CD4-positive, alpha-beta T cell treated with Interleukin-17A for 1 hour (primary cell): ENCODE measurements at places on chromosomes 2 and 18.

DNA sequence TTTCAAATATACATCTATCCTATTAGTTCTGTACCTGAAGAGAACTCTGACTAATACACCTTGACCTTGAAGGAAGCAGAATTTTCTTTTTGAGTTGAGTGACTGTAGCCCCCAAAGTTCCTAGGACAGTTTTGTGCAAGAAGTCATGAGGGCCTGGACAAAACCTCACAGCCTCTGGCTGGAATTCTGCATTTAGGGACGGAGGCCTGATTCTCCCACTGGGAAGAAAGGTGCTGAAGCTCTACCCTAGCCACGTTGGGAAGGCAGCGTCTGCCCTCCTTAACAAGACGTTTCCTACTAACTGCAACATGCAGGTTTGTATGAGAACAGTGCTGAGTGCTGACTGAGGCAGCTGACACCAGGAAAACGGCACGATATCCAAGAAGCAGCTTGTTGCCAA is 74.4 kb upstream of the ZCCHC2 start:
- no peak for DNase-seq

DNA sequence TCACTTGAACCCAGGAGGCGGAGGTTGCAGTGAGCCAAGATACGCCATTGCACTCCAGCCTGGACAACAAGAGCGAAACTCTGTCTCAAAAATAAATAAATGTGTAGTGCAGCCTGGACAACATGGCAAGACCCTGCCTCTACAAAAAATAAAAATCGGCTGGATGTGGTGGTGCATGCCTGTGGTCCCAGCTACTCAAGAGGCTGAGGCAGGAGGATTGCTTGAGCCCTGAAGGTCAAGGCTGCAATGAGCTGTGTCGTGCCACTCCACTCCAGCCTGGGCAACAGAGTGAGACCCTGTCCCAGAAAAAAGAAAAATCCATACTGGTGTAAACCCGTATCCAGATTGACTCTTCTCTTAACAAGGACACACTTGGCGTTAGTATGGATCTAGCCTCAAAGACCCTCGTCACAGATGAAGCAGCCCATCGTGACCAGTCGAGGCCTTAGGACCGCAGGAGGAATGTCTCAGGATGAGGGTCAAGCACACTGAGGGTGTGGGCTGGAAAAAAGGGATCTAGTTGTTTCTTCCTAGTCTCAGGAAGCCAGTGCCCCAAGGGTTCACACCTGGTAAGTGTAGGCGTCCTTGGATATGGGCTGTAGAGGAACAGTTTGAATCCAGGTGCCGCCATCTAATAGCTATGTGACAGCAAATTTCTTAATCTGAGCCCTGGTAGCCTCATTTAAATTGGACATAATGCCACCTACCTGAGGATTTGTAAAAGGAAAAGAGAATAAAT is 4.0 kb upstream of the GPBAR1 start:
- DNase-seq: no peak

- no peak for DNase-seq
These were observed 84.3 kb downstream of the COPS8 start for GRCh38 chr2:237170020-237170419.

DNA sequence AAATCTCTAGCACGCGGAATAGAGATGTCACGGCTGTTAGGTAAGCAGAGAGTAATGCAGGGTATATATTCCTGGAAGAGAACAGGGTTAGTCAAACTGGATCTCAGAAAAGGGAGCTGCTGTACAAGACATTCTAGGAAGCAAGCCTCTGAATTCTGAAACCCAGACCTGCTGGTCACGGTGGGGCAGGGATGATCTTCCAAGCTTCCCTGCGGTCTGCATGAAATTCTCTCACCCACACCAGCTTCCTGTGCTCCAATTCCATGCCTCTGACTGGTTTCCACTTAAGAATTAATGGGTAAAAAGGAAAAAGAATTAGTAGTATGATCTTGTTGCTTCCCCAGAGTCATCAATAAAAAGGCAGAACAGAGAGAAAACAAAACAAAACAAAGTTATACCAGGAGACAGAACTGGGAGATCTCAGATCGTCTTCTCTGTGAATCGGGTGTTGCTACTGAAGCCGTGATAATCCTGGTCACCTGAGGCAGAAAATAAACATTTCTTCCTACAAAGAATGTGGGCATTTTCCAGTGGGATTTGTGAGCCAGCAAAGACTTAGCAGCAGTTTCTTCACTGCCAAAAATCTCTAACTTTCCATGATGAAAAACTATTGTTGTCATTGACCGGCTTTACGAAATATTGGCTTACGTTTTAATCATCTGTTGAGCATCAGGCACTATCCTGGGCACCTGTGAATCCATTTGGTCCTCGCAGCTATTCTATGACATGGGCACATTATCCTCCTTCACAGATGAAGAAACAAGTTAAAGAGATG is 5.3 kb upstream of the CYP27C1 start:
- no peak for DNase-seq

DNA sequence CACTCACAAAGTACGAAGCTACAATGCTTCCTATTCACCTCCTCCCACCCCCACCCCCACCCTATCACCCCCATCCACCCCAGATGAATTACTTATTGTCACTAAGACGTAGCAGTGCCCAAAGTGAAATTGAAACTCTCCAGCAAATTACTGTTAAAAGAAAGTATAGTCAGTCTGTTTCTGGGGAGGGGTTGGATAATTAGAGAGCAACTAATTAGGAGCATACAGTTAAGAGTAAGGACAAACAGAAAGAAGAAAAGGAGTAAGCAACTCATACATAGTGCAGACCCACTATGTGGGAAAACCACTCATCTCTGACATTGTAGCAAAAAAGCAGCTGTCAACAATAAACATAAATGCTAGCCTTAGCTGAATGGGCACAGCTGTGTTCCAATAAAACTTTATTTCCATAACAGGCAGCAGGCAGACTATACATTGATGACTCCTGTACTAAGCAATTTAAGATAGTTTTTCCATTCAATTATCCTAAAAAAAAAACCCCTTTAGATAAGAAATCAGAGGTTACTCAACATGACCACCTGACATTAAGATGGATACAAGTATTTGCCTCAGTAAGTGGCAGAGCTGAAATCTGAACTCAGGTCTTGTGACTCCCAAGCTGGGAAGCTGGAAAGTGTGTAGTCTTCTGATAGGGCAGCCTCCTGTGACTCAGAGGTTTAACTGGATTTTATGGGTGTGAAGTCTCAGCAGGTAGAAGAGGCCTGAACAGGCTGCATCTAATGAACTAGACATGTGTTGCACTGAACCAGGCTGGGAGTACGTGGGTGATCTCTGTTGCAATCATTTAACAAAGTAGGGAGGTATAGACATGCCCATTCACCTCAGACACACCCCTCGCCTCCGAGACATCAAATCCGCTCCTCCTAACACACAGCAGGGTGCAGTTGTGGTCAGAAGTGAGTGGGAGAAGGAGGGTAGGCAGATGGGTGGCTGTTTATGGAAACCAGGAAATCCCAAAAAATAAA is 171.8 kb upstream of the KLF7 start:
- peak; percentile 50 for DNase-seq

DNA sequence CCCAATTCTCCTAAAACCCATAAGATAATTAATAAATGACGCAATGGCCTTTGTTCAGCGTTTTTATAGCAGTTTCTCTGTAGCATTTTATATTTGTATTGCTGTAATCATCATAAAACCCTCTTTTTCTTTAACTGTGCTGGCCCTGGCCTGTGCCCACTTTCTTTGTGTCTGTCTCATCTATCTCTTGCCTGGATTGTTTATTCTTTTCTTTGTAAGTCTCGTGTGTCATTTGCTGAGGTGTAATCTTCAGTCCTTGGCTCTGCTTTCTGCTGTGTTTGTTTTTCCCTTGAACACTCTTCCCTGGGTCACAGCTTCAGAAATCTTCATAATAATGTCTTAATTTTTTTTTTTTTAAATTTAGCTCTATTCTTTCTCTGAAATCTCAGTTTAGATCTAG is 525.8 kb upstream of the LINC00305 start:
- no peak for DNase-seq

GRCh38 chr2:129488376-129488775 is 491.1 kb upstream of the RAB6C start:
- no peak for DNase-seq

- no peak for DNase-seq
These were observed 436.7 kb downstream of the ZEB2 start for GRCh38 chr2:144083211-144083610.

- DNase-seq: no peak
These were observed 60.4 kb downstream of the BIN1 start for GRCh38 chr2:127046579-127046978.

DNA sequence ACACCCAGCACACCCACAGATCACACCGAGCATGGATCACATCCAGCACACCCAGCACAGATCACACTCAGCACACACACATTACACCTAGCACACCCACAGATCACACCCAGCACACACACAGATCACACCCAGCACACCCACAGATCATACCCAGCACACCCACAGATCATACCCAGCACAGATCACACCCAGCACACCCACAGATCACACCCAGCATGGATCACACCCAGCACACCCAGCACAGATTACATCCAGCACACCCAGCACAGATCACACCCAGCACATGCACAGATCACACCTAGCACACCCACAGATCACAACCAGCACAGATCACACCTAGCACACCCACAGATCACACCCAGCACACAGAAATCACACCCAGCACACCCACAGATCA is 118.6 kb downstream of the DYSF start:
- no peak for DNase-seq

DNA sequence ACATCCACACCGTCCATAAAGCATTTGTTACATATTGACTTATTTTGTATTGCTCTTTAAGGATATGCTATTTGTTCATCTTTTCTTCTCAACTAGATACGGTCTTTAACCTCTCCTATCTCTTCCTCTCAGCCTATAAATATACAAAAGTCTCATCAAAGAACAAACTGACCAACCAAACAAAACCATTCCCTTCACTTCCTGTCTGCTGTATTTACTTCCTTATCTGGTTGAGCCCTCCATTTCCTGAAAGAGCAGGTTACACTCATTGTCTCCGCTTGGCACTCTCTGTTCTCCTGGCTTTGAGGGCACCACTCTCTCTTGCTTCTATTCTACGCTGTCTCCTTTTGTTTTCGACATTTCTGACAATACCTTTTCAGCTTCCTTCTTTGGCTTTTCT is 431.9 kb upstream of the TCF4 start:
- DNase-seq: no peak

DNA sequence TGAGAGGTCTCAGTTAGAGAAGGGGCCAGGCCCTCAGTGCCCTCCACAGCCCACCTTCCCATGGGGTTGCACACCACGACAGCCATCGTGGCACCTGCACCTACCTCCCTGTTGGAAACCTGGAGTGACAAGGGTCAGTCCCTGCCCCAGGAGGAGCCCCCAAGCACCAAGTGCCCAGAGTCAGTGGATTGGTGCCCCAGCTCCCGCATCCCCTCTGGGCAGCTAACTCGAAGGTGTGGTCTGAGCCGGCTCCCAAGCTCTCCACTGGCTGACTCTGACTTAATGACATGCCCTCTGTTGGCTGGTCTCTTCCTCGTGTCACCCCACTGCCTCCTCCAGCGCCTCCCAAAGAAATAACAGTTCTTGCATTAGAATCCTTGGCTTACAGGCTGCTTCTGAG is 116.4 kb downstream of the NDUFA10 start:
- no peak for DNase-seq

- no peak for DNase-seq
These were observed 11.5 kb downstream of the GNLY start for GRCh38 chr2:85705680-85706039.

DNA sequence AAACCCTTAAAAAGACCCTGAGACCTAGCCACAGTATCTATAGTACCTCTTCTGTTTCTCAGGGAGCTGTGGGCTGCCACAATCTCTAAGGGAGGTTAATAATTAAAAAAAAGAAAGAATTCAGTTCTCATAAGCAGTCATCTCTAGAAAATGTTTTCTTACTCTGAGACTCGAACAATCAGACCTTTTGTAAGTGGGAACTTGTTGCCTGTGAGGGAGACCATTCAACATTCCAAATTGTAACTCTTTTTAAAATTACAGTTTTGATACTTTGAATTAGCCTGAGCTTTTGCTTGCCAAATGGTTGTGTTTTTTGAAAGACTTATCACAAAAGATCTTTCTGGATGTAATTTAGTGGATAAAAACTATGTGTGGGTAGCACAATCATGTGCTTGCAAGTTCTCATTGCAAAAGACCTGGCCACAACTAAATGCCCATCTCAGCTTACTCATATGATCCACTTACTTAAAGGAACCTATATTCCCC is 33.3 kb downstream of the IL1R2 start:
- no peak for DNase-seq

- DNase-seq: no peak
These were observed 45.2 kb upstream of the NYAP2 start for GRCh38 chr2:225354281-225354774.

DNA sequence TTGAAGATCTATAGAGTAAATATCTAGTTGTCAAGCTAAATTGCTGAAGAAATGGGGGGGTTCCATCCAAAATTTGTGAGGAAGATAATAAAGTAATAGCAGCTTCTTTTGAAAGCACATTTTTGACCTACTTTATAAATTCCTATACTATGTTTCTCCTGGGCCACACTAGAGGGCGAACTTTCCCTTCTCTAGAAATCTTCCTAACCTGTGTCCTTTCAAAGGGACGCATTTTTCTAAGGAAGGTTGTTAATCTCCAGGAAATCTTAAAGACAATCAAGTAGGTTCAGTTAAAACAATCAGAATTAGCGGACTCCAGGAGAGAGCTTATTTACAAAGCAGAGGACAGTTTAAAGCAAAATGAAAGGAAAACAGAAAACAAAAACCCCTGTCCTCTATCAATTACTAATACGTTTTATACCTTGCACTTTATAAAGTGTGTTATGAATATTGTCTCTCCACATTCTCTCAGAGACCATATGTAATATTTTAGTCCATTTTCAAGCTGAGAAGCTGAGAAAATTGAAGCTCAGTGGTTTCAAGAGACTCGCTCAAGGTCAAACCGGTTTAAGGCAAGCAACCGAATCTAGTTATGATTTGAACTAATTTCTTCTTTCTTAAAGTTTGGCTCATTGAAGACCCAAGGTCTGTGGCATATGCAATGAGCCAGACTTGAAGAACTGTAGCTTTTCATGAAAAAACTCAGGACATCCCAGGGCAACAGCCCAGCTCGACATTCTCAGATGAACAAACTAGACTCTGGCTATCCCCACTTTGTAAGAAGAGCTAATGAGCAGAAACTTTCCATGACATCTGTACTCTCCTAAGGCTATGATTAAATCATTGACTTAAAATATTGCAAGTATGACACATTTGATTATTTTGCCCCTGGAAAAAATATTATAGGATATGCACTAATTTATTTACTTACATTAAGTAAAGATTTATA is 273.6 kb downstream of the PAX3 start:
- no peak for DNase-seq

GRCh38 chr2:101942851-101943250 is 48.9 kb upstream of the IL1R2 start:
- no peak for DNase-seq

GRCh38 chr18:70417847-70418246 is 129.0 kb downstream of the SOCS6 start:
- no peak for DNase-seq

- peak; percentile 83 for DNase-seq
These were observed 35.1 kb upstream of the CD8A start for GRCh38 chr2:86825693-86826381.

GRCh38 chr2:234251326-234252271 is 201.1 kb downstream of the SPP2 start:
- no peak for DNase-seq

GRCh38 chr2:127424598-127425520 is 6.6 kb downstream of the PROC start:
- DNase-seq: no peak

- DNase-seq: no peak
These were observed 302.1 kb downstream of the HRH4 start for GRCh38 chr18:24762511-24762910.
